ENCODE measurements at places on chromosomes 5 and 9.

GRCh38 chr5:83145882-83146331, 68.6 kb downstream of the XRCC4 start:
- DNase-seq = no peak

- no peak for DNase-seq
Measured at GRCh38 chr5:83354958-83355357, 116.6 kb upstream of the VCAN start.

DNA sequence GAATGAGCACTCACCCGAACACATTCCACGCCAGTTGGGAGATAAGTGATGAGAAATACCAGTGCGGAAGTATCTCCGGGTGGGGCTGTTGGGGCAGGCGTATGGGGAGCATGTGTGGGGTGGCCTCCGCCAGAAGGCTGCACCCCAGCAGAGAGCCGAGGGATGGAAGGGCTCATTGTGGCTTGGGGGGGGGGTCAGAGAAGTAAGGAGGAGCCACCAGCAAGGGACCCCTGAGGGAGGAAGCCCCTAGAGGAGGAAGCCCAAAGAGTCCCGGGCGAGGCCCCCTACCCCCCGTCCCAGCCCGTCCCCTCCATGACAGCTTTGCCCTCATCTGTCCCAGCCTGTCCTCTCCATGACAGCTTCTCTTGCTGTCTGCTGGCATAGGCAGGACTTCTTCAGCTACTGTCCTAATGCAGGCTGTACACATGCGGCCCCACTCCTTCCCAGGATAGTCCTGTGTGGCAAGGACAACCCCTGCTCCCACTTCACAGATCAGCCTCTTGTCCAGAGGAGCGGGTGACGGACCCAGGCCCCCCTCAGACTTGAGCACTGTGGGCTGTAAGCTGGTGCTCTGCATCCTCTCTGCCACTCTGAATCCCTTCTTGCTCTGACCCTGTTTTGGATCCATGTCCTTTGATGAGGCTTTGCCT, 239.6 kb downstream of the CACNA1B start:
- no peak for DNase-seq

DNA sequence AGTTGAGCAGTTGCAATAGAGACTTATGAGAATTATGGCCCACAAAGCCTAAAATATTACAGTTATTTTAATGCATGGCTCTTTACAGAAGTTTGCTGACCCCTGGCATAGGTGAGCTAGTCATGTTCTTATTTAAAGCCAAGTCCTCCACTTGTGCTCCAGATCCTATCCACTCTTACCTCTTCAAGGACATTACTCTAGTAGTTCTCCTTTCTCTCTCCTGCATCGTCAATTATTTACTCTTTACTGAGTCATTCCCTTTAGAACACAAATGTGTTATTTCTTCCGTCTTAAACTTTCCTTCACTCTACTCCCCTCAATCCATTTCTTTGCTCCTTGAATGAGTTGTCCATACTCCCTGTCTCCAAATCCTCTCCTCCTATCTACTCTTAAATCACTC, 20.6 kb upstream of the TRAF1 start:
- DNase-seq = no peak

GRCh38 chr5:37737326-37738056, 102.3 kb downstream of the GDNF start:
- DNase-seq = no peak

- no peak for DNase-seq
Measured at GRCh38 chr9:137245450-137246421, 4.6 kb downstream of the TUBB4B start.

Data from stimulated activated CD4-positive, alpha-beta T cell treated with anti-CD3 and anti-CD28 coated beads, Interleukin-12 subunit alpha, Interleukin-12 subunit beta, amount 100 ng/mL, for 4 hours (primary cell).